ENCODE measurements at places on chromosomes 13 and 19.

GRCh38 chr13:39766464-39767158, 111.1 kb downstream of the COG6 start:
- no peak for DNase-seq

GRCh38 chr19:33705090-33705847, 83.5 kb downstream of the CHST8 start:
- no peak for DNase-seq

- no peak for DNase-seq
Measured at GRCh38 chr19:33216198-33216830, 9.3 kb downstream of the SLC7A10 start.

GRCh38 chr13:39538816-39539790, 63.9 kb downstream of the LHFPL6 start:
- no peak for DNase-seq

DNA sequence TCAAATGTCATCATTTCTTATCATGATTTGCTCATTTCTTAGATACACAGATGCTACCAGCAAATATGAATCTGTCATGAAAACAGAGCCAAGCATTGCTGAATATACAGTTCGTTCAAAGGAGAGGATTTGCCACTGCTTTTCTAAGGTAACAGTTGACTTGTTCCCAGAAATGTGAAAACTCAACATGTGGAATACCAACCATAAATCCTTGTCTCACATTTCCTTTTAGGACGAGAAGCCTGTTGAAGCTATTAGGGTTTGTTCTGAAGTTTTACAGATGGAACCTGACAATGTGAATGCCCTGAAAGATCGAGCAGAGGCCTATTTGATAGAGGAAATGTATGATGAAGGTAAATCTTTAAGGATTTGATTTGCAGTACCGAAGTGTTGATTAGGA, 86.7 kb downstream of the DNAJC3 start:
- no peak for DNase-seq

GRCh38 chr13:32538143-32538620, 413 bp downstream of the N4BP2L2 start:
- no peak for DNase-seq

GRCh38 chr13:44573071-44573470, 3.1 kb downstream of the TSC22D1 start:
- DNase-seq = no peak

- no peak for DNase-seq
Measured at GRCh38 chr19:6362351-6362801, 1.0 kb downstream of the CLPP start.

DNA sequence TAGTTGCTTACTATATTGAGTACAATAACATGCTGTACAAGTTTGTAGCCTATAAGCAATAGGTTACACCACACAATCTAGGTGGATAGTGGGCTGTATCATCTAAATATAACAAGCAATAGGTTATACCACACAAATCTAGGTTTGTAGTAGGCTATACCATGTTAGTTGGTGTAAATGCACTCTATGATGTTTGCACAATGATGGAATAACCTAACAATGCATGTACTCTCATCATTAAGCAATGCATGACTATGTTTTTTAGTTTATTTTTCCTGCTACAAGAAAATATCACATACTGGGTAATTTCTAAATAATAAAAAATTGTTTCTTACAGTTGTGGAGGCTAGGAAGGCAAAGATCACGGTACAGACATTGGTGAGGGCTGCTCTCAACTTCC, 262.5 kb downstream of the SLITRK6 start:
- DNase-seq = no peak

- DNase-seq = peak; percentile 44
Measured at GRCh38 chr19:11673608-11674041, 65.1 kb downstream of the ZNF823 start.

DNA sequence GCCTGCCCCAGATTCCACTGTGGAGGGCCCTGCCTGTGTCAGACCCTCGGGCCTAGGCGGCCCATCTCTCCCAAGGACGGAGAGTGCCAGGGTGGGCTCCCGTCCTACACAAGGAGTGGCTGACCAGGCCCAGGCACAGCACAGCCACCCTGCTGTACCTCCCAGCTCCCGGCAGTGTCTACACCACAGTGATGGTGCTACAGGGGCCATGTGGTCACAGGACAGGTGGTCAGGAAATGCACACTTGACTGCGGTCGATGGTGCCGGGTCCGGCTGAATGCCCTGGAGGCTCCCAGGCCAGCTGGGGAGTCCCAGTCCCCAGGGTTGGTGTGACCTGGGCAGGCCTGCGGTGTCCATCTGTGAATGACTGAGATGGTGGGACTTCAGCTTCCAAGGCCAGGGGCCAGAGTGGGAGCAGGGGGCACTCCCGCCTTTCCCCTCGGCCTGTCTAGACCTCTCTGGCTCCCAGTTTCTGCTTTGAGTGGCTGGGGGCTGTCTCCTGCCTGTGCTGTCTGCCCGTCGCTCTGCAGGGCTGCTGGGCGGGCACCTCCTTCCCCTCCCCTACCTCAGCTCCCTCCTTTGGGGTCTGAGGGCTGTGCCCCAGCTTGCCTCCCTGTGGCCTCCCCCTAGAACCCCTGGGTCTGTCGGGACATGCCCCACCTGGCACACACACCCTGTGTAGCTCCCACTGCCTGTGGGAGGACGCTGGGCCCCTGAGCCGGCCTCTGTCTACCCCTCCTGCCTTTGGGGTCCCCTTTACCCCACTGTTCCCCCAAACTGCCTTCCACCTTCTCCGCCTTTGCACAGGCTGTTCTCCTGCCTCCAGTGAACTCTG, 12.5 kb downstream of the DDA1 start:
- no peak for DNase-seq

DNA sequence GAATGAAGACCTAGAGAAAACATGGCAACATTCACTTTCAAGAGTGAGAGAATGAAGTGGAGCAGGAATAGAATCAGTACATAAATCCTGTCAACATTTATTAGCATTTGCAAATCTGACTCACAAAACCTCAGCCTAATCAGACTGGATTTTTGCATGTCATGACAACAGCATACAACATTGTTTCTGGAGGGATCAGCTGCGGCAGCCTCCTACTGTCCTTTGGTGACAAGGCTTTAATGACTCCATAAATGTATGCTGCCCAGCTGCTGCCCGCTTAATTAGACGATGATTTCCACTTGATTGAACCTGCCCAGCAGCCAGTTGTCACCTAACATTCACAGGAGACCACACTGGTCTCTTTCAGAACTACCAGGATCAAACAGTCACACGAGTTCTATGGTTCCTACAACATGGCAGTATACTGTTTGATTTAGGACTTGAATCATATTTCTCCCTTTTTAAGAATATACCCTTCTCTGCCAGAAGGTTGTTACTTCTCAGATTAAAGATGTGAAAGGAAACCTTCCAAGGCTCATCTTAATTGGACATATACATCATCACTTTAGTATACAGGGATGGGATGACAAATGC, 9.3 kb downstream of the EBPL start:
- DNase-seq = no peak

GRCh38 chr19:38506723-38507550, 73.4 kb downstream of the RYR1 start:
- peak; percentile 93 for DNase-seq

DNA sequence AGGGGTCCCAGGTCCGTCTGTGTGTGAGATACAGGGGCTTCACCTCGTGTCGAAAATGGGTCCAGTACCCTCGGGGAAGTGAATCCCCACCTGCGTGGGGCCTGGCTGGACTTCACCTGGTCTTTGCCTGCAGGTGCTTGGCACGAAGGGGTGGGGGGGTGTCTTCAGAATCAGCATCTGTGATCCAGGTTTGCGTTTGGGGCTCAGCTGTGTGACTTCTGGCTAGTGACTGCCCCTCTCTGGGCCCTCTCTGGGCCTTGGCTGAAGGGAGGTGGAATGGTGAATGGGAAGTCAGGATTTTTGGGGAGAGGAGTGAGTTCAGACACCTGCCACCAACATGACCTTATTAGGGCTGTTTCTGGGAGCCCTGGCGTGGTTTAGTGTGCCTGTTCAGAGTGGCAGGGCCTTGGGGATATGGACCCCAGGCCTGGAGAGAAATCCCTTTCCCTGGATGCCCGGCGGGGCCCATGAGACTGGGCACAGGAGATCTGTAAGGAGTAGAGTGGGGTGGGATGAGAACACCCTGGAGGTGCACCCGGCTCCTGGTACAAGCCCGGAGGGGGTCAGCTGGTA, 2.7 kb downstream of the CELF5 start:
- no peak for DNase-seq

All from 8988T (cell line).